ENCODE measurements at places on chromosomes 3 and 15.

GRCh38 chr3:33047842-33048834 lies 48.8 kb downstream of the GLB1 start:
- no peak for DNase-seq

DNA sequence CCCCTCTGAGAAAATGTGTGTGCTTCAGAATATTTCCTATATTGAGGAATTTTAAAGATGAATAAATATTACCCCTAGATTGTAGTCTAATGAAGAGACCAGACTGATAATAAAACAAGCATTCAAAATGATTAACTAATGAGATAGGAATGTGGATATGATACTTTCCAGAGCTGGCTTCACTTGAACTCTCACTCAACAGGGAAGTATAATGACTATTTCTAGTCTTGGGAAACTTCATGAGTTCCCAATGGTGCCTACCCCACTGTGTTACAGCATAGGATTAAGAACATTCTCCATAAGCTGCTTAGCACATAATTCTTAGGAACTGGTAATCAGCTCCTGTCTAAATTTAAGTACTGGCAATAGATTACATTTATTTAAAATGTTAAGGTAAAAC lies 261.5 kb upstream of the ZNF385D start:
- DNase-seq: no peak

DNA sequence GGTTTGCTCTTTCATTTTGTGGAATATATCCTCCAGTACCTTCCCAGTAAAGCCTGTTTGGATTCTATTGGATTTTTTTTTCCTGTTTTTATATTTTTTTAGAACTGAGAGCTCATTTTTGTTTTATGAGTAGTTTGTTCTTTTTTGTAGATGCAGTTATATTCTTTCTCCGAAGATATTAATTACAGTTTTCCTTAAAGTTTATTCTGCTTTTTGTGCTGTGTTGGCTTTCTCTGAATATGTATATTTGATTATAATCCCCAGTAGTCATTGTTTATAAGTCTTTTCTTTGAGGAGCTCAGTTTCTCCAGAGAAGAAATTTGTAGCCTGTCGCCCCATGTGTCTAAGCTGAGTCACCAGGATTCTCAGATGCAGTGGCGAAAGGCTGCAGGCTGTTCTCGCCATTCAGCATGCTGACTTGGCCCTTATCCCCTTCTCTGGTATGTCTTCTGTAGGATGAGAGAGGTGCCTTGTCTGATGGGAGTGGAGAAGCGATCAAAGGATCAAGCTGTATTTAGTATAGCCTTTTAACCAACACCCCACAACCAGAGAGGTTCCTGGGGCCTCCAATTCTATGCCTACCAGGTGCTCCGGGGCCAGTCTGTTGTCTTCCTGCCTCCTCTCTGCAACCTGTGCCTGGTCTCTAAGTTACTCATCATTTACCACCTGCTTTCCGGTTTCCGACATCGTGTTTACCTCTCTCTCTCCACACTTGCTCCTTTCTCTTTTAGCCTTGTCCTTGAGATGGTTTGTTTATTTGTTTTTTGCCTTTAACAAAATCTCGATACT lies 31.7 kb upstream of the MFSD1 start:
- DNase-seq: no peak

DNA sequence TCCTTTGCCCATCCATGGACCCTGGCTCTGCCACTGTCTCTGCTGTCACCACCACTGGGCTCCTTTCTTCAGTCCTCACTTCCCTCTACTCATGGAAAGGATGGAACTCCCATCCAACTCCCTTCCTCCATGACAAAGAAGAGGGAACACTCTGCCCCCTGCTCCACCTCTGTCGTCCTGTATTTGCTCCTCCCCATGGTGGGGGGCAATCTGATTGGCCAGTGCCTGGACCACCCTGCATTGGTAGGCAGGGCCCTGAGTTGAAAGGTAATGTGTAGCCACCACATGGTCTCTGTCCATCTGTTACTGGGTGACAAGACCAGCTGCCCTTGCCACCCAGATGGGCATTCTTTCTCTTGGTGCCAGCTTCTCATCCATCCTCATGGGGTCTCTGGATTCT lies 20.7 kb upstream of the HEG1 start:
- DNase-seq: no peak

- DNase-seq: no peak
Observed at GRCh38 chr3:159674583-159674982, 314.1 kb upstream of the IL12A start.

GRCh38 chr3:87179642-87180041 lies 47.5 kb upstream of the CHMP2B start:
- DNase-seq: no peak

GRCh38 chr3:100210772-100211135 lies 50.0 kb upstream of the TBC1D23 start:
- DNase-seq: no peak

DNA sequence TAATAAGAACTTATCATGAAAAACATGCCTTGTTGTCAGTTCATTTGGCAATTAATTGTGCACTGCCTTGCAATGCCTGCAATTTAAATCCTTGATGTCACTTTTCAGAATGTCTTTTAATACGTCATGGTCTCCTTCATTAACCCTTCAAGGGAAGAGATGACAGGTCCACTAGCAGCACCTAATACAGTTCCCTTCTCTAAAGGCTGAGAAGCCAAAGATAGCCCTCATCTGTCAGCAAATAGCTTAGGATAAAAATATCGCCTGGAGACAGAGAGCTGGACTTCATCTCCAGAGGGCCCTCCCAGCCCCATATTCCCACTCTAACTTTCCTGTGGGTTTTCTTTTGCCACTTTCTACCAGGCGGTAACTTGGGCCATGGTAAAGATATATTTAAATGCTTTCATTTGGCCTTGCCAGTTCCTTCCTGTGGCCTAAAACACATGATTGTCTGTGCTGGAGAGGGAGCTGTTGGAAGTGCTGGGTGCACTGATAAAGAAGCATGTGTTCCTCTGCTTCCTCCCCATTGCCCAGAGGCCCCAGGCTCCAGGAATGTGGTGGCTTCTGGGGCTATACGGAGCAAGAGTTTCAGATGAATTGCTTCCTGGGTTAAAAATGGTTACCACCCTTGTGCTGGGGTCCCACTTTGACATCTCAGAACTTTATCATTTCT lies 76.3 kb upstream of the UMPS start:
- no peak for DNase-seq

- DNase-seq: no peak
Observed at GRCh38 chr3:128283421-128283820, 130.1 kb downstream of the EEFSEC start.

- DNase-seq: no peak
Observed at GRCh38 chr3:78481050-78481449, 1286.7 kb downstream of the ROBO1 start.

- DNase-seq: no peak
Observed at GRCh38 chr15:68315495-68316031, 38.0 kb downstream of the FEM1B start.

- no peak for DNase-seq
Observed at GRCh38 chr15:56040081-56041035, 46.9 kb upstream of the NEDD4 start.

- no peak for DNase-seq
Observed at GRCh38 chr3:37054370-37054769, 61.1 kb downstream of the MLH1 start.

DNA sequence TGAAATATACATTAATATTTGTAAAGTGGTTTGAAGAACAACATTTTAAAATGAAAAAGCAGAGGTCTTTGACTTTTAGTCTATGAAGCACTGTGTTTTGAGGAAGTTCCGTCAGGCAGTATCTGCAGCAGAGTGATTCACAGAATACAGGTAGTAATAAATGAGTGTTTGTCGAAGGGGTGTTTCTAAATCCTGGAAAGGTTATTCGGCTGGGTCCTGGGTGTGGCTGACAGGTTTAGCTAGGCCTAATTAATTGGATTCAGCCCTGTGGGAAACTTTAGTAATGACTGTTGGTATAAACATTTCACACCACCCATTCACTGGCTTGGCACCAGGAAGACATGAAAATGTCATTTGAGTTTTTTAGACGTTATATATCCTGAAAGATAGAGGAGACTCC lies 51.3 kb downstream of the TIPARP start:
- no peak for DNase-seq

DNA sequence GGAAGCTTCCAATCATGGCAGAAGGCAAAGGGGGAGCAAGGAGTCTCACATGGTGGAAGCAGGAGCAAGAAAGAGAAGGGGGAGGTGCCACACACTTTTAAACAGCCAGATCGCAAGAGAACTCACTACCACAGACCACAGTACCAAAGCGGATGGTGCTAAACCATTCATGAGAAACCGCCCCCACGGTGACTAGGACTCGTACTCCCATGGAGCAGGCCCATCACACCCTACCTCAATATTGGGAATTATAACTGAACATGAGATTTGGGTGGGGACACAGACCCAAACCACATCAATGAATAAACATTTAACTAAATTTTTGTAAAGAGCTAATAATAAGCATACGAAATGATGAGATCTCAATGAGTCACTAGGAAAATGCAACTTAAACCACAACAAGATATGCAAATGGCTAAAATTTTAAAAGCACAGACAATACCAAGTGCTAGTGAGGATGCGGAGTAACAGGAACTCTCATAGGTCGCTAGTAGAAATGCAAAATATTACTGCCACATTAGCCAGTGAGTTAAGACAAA lies 10.0 kb downstream of the MRPS25 start:
- no peak for DNase-seq

Data from stimulated activated CD8-positive, alpha-beta memory T cell treated with anti-CD3 and anti-CD28 coated beads, Interleukin-4, amount 100 ng/mL, for 1 hour (primary cell).